ENCODE measurements at places on chromosomes 1 and 21. TPM values are rescaled to one million over a fixed set of nuclear protein-coding genes. Genes with fewer than 3 reads are reported as not detected.

- H3K36me3 ChIP-seq = no peaks in the 10 kb centered on the region
- no peaks in the 10 kb centered on the region for H3K27me3 ChIP-seq
- H3K4me1 ChIP-seq = no peaks in the 10 kb centered on the region
Observed at GRCh38 chr1:178970184-178970583, 55.5 kb upstream of the FAM20B start.

GRCh38 chr21:41507521-41508414, at the start of gene TMPRSS2:
TMPRSS2 (minus strand) TSS chr21:41508158; CDS start chr21:41498133, 10,025 bp downstream.
- no peaks in the 10 kb centered on the region for H3K36me3 ChIP-seq
- peaks cover 19% of the 10 kb centered on the region for H3K4me1 ChIP-seq
- H3K27ac ChIP-seq = peak within 1 kb of the TSS; percentile 53
- peak within 1 kb of the TSS; percentile 35 for H3K4me3 ChIP-seq
- H3K27me3 ChIP-seq = peaks cover 47% of the 10 kb centered on the region

- H3K36me3 ChIP-seq = no peaks in the 10 kb centered on the region
- H3K4me1 ChIP-seq = no peaks in the 10 kb centered on the region
- no peaks in the 10 kb centered on the region for H3K27me3 ChIP-seq
- DNase-seq = no peak
Observed at GRCh38 chr1:29420202-29420601, 183.9 kb downstream of the PTPRU start.

DNA sequence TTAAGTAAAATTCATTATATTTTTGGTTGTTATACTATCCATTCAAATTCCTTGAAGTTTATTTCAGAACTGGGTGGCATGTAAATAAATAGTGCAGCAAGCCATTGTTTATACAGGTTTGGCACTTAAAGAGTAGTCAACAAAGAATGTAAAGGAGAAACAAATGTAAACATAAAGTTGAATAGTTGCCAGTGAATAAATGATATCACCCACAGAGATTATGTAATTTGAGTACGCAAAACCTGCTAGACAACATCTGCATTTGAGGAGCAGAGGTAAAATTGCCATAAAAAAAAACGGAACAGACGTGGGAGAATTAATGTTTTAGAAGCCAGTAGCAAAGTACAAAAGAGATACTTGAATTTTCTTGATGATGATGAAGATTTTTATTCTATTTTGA, 111.6 kb downstream of the ADGRL2 start:
- no peaks in the 10 kb centered on the region for H3K27me3 ChIP-seq
- no peak for DNase-seq
- no peak overlapping the region for H3K4me3 ChIP-seq
- no peak overlapping the region for H3K27ac ChIP-seq

- H3K36me3 ChIP-seq = no peaks in the 10 kb centered on the region
- no peak for DNase-seq
- no peak overlapping the region for H3K4me3 ChIP-seq
- H3K27me3 ChIP-seq = no peaks in the 10 kb centered on the region
- H3K27ac ChIP-seq = no peak overlapping the region
- H3K4me1 ChIP-seq = no peaks in the 10 kb centered on the region
Observed at GRCh38 chr1:174230399-174230798, 71.1 kb downstream of the RABGAP1L start.

- H3K4me1 ChIP-seq = no peaks in the 10 kb centered on the region
- H3K36me3 ChIP-seq = no peaks in the 10 kb centered on the region
- H3K27ac ChIP-seq = no peak overlapping the region
Observed at GRCh38 chr1:207109004-207109403, 5.0 kb downstream of the C4BPA start.

- H3K4me1 ChIP-seq = no peaks in the 10 kb centered on the region
- no peaks in the 10 kb centered on the region for H3K27me3 ChIP-seq
- DNase-seq = no peak
- no peak overlapping the region for H3K27ac ChIP-seq
- no peak overlapping the region for H3K4me3 ChIP-seq
Observed at GRCh38 chr1:47406966-47407365, 9.1 kb upstream of the FOXE3 start.

GRCh38 chr1:200384818-200385390, 24.9 kb downstream of the ZNF281 start:
- no peak overlapping the region for H3K27ac ChIP-seq
- no peak overlapping the region for H3K4me3 ChIP-seq
- no peaks in the 10 kb centered on the region for H3K4me1 ChIP-seq
- no peaks in the 10 kb centered on the region for H3K27me3 ChIP-seq
- DNase-seq = no peak
- no peaks in the 10 kb centered on the region for H3K36me3 ChIP-seq

- no peaks in the 10 kb centered on the region for H3K4me1 ChIP-seq
- no peak for DNase-seq
- H3K27me3 ChIP-seq = no peaks in the 10 kb centered on the region
- H3K27ac ChIP-seq = peak overlapping the region; percentile 90
- H3K36me3 ChIP-seq = no peaks in the 10 kb centered on the region
Observed at GRCh38 chr1:44642925-44643324, 31.4 kb downstream of the TMEM53 start.

GRCh38 chr1:246512635-246513034, 5.6 kb upstream of the SMYD3 start:
- no peaks in the 10 kb centered on the region for H3K36me3 ChIP-seq
- no peaks in the 10 kb centered on the region for H3K27me3 ChIP-seq

- no peaks in the 10 kb centered on the region for H3K4me1 ChIP-seq
- H3K27me3 ChIP-seq = no peaks in the 10 kb centered on the region
- DNase-seq = no peak
- H3K27ac ChIP-seq = peak overlapping the region; percentile 50
- H3K4me3 ChIP-seq = peak overlapping the region; percentile 8
- H3K36me3 ChIP-seq = no peaks in the 10 kb centered on the region
Observed at GRCh38 chr1:26542771-26543451, 13.3 kb downstream of the RPS6KA1 start.

GRCh38 chr1:19621274-19621950, 22.7 kb upstream of the NBL1 start:
- no peak overlapping the region for H3K4me3 ChIP-seq
- no peaks in the 10 kb centered on the region for H3K27me3 ChIP-seq
- peak overlapping the region; percentile 67 for H3K27ac ChIP-seq
- H3K4me1 ChIP-seq = no peaks in the 10 kb centered on the region
- peaks cover 18% of the 10 kb centered on the region for H3K36me3 ChIP-seq

DNA sequence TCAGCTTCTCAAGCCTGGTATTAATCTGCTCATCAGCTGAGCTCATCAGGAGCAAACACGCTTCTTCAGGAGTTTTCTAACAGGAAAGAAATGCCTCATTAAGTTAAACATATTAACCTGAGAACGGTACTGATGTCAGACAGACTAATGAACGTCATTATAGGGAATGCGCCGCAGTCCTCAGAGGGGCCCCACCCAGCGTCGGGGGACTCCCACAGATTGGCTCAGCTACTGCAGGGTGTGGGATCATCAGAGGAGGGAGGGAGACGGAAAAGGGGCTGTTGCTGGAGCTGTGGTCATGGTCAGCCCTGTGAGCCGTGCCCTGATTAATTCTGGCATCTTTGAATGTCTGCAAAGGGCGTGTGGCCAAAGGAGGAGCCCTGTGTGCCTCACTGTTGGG, 348.5 kb downstream of the PTPRU start:
- H3K27ac ChIP-seq = no peak overlapping the region
- no peak overlapping the region for H3K4me3 ChIP-seq
- no peaks in the 10 kb centered on the region for H3K4me1 ChIP-seq
- H3K36me3 ChIP-seq = no peaks in the 10 kb centered on the region
- no peaks in the 10 kb centered on the region for H3K27me3 ChIP-seq

DNA sequence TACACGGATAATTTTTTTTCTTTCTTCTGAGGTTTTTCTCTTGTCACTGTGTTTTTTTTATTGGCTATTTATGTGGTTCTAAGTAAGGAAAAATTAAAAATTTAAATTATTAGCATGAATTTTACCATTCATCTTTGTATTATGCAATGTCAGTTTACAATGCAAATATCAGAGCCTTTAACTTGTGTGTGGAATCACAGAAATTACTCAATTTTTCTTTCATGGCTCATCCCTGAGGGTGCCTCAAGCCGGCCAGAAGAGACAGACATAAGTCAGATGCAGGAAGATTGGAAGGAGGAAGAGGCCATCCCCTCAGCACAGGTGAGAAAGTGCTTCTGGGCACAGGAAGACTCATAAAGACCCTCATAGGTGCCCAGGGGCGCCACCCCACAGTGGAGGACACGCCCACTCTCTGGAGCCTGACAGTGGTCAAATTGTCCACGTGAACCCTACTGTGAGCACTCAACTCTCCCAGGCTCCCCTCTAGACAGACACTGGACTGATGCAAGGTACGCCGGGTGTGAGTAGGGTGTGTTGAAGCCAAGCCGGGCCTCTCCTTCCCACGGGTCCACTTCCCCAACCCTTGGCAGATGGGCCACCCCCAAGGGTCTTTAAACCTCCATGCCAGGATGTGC, 9.5 kb upstream of the LDLRAP1 start:
- DNase-seq = no peak
- H3K27ac ChIP-seq = no peak overlapping the region
- H3K4me1 ChIP-seq = no peaks in the 10 kb centered on the region
- H3K27me3 ChIP-seq = no peaks in the 10 kb centered on the region

- DNase-seq = no peak
- H3K36me3 ChIP-seq = no peaks in the 10 kb centered on the region
- no peak overlapping the region for H3K4me3 ChIP-seq
- no peak overlapping the region for H3K27ac ChIP-seq
Observed at GRCh38 chr1:161071886-161072371, 2.2 kb upstream of the ARHGAP30 start.

- H3K27me3 ChIP-seq = no peaks in the 10 kb centered on the region
- DNase-seq = peak; percentile 88
- peaks cover 17% of the 10 kb centered on the region for H3K4me1 ChIP-seq
- H3K4me3 ChIP-seq = peak overlapping the region; percentile 68
- no peaks in the 10 kb centered on the region for H3K36me3 ChIP-seq
Observed at GRCh38 chr1:67686267-67687197, 1.5 kb downstream of the GADD45A start.

- H3K4me3 ChIP-seq = no peak overlapping the region
- H3K27me3 ChIP-seq = no peaks in the 10 kb centered on the region
- H3K27ac ChIP-seq = no peak overlapping the region
- H3K4me1 ChIP-seq = no peaks in the 10 kb centered on the region
- no peaks in the 10 kb centered on the region for H3K36me3 ChIP-seq
Observed at GRCh38 chr1:98387701-98388100, 273.8 kb upstream of the SNX7 start.

DNA sequence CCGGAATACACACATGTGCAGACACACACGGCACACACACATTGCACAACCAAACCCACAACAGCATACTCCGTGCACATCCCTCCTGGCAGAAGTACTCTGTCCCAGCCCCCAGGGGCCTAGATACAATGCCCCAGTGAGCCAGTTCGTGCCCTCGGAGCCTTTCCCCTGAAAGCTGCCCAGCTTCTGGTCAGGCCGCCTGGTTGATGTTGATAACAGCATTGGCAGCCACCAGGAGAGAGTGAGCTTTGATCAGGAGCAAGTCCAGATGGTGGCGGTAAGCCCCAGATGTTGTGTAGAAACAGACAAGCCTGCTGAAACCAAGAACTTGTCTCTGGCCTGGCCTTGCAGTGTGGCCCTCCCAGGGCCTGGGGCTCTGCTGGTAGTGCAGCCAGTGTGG, 109.1 kb downstream of the GRIK3 start:
- no peak overlapping the region for H3K27ac ChIP-seq
- DNase-seq = peak; percentile 44
- no peaks in the 10 kb centered on the region for H3K36me3 ChIP-seq
- no peak overlapping the region for H3K4me3 ChIP-seq
- H3K27me3 ChIP-seq = peaks cover 16% of the 10 kb centered on the region
- H3K4me1 ChIP-seq = no peaks in the 10 kb centered on the region

DNA sequence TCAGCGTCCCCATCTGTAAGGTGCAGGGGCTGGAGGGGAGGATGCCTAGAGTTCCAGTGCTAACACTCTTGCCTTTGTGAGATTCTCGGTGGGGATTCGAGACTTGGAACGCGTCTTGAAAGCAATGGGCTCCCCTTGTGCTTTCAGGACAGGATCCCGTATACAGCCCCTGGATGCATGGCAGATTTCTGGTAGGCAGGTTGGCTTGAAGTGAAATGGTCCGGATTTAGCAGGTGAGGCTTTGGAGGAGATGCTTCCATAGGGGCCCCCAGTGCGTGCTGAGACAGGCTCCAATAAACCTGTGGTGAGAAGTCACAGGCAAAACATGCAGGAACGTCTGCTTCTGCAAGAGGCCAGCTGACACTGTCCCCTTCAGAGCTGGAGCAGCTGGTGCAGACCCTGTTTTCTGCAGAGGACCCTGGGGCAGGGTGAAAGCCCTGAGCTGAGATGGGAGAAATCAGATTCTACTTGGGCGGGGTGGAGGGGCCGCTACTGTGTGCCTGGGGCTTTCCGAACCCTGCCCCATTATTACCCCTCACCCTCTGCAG, 270.4 kb downstream of the PTPRU start:
- H3K27me3 ChIP-seq = no peaks in the 10 kb centered on the region
- H3K4me1 ChIP-seq = no peaks in the 10 kb centered on the region
- no peaks in the 10 kb centered on the region for H3K36me3 ChIP-seq
- no peak overlapping the region for H3K27ac ChIP-seq
- no peak for DNase-seq

- H3K36me3 ChIP-seq = no peaks in the 10 kb centered on the region
- no peak for DNase-seq
- no peak overlapping the region for H3K4me3 ChIP-seq
- no peaks in the 10 kb centered on the region for H3K4me1 ChIP-seq
Observed at GRCh38 chr1:83104558-83104957, 894.4 kb downstream of the TTLL7 start.

DNA sequence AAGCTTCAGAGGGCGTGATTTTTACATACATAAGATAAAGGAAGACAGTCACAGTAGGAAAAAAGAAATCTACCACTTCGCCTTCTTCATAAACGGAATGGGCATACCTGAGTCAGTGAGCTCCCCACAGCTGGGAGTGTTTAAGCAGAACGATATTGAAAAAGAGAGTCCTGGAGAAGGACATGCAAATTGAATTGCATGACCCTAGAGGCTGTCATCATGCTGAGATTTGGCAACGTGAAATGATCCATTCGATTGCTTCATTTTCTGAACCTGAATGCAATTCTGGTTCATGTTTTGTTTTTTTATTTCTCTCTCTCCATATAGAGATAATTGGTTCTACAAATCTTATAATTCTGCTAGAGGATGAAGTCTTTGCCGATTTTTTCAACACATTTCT, 3.7 kb downstream of the RGSL1 start:
- no peaks in the 10 kb centered on the region for H3K27me3 ChIP-seq
- no peak overlapping the region for H3K27ac ChIP-seq
- DNase-seq = no peak
- no peaks in the 10 kb centered on the region for H3K36me3 ChIP-seq

Gene C8A
- not detected for total RNA-seq

Gene FCAMR
- not detected for total RNA-seq

Gene CHIT1
- total RNA-seq = not detected

Gene MMP23B
- total RNA-seq = 26.5 TPM

Gene GPX7
- total RNA-seq = 23.0 TPM

Gene RRP15
- total RNA-seq = 6.1 TPM

Gene OR13G1
- not detected for total RNA-seq

Gene ZSWIM5
- 4.3 TPM for total RNA-seq

Gene HPCAL4
- 1.1 TPM for total RNA-seq

Gene FAM131C
- 0.81 TPM for total RNA-seq

Gene NENF
- total RNA-seq = 100 TPM

All from sigmoid colon (tissue), 7 donors.